Spinal cord (tissue), 10 donors: ENCODE measurements at places on chromosomes 5 and 9. TPM values are rescaled to one million over a fixed set of nuclear protein-coding genes. Genes with fewer than 3 reads are reported as not detected.

SPEF2 gene
- total RNA-seq: 25.0 TPM

CATSPER3 gene
- 0.33 TPM for total RNA-seq

DNA sequence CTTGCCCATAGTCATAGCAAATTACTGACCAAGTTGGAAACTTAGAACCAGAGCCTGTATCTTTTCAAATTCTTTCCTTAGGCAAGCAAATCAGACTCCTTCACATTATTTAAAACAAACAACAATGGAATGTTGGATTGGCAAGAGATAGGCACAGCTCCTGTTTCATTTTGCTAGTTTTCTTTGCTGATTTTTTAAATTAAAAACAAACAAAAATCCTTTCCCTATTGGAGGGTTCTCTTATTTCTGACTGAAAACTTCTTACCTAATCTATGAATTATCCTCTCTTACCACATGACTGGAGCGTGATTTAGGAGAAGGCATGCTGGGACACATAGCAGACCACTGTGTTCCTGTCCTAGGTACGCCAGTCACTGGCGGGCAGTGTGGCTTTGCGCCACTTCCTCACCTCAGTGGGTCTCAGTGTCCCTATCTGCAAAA, 63.0 kb downstream of the TTC39B start:
- H3K27ac ChIP-seq: no peak overlapping the region
- H3K4me1 ChIP-seq: no peaks in the 10 kb centered on the region
- H3K27me3 ChIP-seq: no peaks in the 10 kb centered on the region
- no peaks in the 10 kb centered on the region for H3K36me3 ChIP-seq
- no peak overlapping the region for H3K4me3 ChIP-seq

- peak overlapping the region; percentile 72 for H3K4me3 ChIP-seq
- H3K27ac ChIP-seq: peak overlapping the region; percentile 63
- peaks cover 5% of the 10 kb centered on the region for H3K27me3 ChIP-seq
- peak; percentile 38 for DNase-seq
These were observed 1.1 kb downstream of the EPB41L4B start for GRCh38 chr9:109319626-109320241.

DNA sequence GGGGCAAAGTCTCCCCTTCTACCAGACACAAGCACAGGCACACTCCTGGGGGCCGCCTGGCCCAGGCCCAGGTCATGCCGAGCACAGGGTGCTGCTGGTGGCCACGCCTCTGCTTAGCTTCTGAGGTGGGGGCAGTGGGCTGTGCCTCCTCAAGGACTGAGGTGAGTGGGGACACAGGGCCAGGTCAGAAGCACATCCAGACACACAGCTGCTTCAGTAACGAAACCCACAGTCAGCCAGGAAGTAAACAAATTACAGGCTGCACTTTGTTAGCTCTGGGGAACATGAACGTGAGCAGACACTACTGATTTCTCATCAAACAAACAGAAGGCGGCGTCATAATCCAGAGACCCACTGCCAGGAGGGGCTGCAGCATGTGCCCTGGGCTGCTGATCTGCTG, 192.4 kb downstream of the HSPA4 start:
- no peaks in the 10 kb centered on the region for H3K36me3 ChIP-seq
- DNase-seq: no peak
- H3K27me3 ChIP-seq: no peaks in the 10 kb centered on the region
- H3K4me1 ChIP-seq: peaks cover 13% of the 10 kb centered on the region
- no peak overlapping the region for H3K4me3 ChIP-seq

DNA sequence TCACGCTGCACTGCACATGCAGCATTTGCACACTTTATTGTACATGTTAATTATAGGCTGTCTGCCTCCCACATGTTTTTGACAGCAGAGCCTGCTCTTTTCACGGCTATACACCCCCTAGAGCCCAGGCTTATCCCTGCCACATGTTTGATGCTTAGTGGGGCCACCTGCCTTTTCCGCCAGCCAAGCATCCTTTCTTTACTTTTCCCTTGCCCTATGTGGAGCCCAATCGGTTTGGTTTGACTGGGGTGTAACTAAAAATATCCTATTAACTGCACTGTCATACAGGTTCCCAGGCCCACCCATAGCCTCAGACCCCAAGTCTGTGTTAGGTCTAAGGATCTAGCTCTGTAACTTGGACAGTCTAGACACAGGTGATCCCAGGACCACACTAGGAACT, 18.9 kb upstream of the S1PR3 start:
- peaks cover 4% of the 10 kb centered on the region for H3K4me1 ChIP-seq
- no peaks in the 10 kb centered on the region for H3K27me3 ChIP-seq
- no peak for DNase-seq
- H3K4me3 ChIP-seq: no peak overlapping the region
- no peaks in the 10 kb centered on the region for H3K36me3 ChIP-seq

- no peak for DNase-seq
- H3K4me1 ChIP-seq: no peaks in the 10 kb centered on the region
- H3K27me3 ChIP-seq: no peaks in the 10 kb centered on the region
- no peak overlapping the region for H3K4me3 ChIP-seq
- no peak overlapping the region for H3K27ac ChIP-seq
These were observed 40.9 kb upstream of the DHFR start for GRCh38 chr5:80695666-80696065.

DNA sequence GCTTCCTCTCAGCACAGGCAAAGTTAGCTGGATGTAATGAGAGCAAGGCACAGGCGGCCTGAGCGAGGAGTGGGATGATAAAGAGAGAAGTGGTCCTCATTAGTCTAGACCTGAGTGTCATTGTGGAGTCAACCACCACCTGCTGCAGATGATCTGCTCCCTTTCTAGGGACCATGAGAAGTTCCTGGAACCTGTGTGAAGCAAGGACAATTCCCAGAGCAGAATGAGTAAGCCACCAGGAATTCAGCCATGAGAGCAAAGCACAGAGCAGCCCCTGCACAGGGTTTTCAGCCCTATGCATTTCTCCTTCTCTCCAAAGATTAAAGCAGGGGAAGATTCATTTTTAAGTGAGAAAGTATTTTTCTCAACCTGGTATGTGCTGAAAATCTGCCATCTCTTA, 146.8 kb upstream of the SPEF2 start:
- no peak overlapping the region for H3K27ac ChIP-seq
- H3K4me1 ChIP-seq: no peaks in the 10 kb centered on the region
- H3K36me3 ChIP-seq: no peaks in the 10 kb centered on the region
- H3K4me3 ChIP-seq: no peak overlapping the region
- H3K27me3 ChIP-seq: no peaks in the 10 kb centered on the region
- no peak for DNase-seq

DDX4 gene
- 0.10 TPM for total RNA-seq

SVEP1 gene
- total RNA-seq: 7.5 TPM

DNA sequence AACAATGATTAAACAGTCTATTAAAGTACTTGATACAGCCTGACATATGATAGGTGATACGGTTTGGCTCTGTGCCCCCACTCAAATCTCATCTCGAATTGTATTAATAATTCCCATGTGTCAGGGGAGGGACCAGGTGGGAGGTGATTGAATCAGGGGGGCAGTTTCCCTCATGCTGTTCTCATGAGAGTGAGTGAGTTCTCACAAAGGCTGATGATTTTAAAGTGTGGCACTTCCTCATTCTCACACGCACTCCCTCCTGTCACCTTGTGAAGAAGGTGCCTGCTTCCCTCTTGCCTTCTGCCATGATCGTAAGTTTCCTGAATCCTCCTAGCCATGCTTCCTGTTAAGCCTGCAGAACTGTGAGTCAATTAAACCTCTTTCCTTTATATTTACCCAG, 40.1 kb upstream of the TARS1 start:
- H3K27ac ChIP-seq: no peak overlapping the region
- H3K36me3 ChIP-seq: no peaks in the 10 kb centered on the region
- no peaks in the 10 kb centered on the region for H3K4me1 ChIP-seq
- H3K27me3 ChIP-seq: no peaks in the 10 kb centered on the region
- H3K4me3 ChIP-seq: no peak overlapping the region

ALG2 gene
- total RNA-seq: 39.4 TPM

DNA sequence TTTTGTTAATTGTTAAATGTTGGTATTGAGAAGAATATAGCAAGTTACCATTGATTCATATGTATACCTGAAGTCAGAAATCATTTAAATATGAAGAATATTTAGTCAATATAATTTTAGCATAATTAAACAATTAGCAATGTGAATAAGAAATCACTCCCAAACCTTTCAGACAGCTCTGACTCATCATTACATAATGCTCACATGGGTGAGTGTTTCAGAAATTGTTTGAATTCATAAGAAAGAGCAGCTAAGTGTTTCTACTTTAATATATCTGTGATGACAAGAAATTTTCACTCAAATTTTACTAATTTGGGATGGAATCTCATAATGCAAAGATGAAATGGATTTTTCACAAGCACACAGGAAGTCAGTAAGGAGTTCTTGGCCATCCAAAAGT, 42.0 kb upstream of the CDC42SE2 start:
- H3K4me3 ChIP-seq: no peak overlapping the region
- H3K4me1 ChIP-seq: no peaks in the 10 kb centered on the region
- DNase-seq: no peak
- H3K27ac ChIP-seq: no peak overlapping the region
- no peaks in the 10 kb centered on the region for H3K27me3 ChIP-seq

DNA sequence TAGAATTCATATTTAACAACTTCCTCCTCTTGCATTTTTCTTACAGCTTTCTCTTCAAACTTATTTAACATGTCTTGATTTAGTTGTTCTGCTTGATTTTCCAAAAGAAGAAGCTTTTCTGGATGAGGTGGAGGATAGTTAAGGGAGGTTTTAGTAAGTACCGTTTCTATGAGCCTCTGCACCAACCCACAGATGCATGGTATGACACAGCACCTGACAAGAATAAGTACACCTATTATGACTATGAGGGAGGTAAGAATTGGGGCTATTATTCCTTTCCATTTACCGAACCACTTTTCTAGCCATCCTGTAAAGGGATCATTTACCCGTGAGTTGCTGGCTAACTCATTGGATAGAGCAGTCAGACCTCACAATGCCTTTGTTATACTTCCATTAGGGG, 2.5 kb upstream of the HMGCS1 start:
- DNase-seq: no peak
- H3K36me3 ChIP-seq: no peaks in the 10 kb centered on the region
- H3K4me1 ChIP-seq: no peaks in the 10 kb centered on the region
- no peaks in the 10 kb centered on the region for H3K27me3 ChIP-seq
- no peak overlapping the region for H3K27ac ChIP-seq

GRK6 gene
- 16.7 TPM for total RNA-seq

DNA sequence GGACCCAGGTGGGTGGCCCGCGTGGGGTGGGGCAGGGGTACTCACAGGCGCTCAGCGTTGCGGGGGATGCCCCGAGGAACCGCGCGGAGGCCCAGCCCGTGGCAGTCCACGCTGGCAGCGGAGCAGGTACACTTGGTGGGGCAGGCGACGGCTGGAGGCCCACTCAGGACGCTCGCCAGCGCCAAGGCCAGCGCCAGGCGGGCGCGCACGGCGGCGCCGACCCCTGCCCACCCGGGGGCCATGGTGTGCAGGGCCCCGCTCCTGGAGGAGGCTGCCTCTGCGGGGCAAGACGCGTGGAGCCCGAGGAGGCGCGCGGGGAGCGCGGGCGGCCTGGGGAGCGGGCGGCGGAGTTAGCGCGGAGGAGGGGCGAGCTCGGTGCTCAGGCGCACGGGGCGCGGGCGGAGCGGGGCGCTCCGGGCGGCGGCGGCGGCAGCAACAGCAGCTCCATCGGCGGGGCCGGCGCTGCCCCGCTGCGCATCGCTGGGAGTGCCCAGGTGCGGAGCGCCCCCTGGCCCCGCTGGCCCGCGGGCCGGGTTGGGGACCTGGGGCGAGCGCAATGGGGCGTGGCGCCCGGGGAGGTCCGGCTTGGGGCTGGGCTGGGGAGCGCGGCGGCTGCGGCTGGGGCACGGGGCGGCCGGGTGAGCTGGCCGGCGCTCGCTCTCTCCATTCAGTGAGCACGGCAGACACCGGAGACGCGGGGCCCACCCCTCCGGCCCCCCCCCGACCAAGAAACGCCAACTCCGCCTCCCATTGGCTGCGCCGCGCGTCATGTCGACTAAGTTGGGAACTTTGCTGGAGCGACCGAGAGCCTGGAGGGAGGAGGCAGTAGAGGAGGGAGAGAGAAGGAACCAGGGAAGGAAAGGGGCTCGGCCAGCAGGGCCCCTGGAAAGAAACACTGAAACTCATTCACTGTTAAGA, at the start of gene SLIT3:
SLIT3 (minus strand) TSS at position 672 of the 918 bp plus-strand sequence; CDS start at position 242, 430 bp downstream.
- H3K4me1 ChIP-seq: peaks cover 27% of the 10 kb centered on the region
- peaks cover 55% of the 10 kb centered on the region for H3K27me3 ChIP-seq
- no peak within 1 kb of the TSS for H3K27ac ChIP-seq
- H3K36me3 ChIP-seq: no peaks in the 10 kb centered on the region

CCDC112 gene
- 16.4 TPM for total RNA-seq

GRCh38 chr9:128388150-128388549, 17.0 kb downstream of the URM1 start:
- peaks cover 91% of the 10 kb centered on the region for H3K4me1 ChIP-seq
- peaks cover 56% of the 10 kb centered on the region for H3K36me3 ChIP-seq
- no peak for DNase-seq
- no peak overlapping the region for H3K4me3 ChIP-seq
- H3K27me3 ChIP-seq: peaks cover 9% of the 10 kb centered on the region

DNA sequence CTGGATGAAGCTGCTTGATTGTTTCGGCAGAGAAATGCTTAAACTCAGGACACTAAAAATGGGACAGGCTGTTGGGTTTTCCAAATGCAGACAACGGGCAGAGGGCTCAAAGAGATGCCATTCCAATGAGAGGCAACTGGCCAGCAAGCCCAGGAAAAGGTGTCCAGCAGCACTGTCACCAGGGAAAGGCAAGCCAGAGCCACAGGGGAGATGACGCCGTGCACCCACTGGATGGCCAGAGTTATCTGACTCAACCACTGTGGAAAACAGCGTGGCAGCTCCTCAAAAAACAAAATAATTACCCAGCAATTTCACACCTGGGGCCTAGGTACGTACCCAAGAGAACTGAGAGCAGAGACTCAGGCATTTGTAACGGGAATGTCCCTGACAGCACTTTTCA, 48.4 kb upstream of the SIMC1 start:
- H3K4me3 ChIP-seq: no peak overlapping the region
- peaks cover 6% of the 10 kb centered on the region for H3K27me3 ChIP-seq
- no peaks in the 10 kb centered on the region for H3K36me3 ChIP-seq
- H3K27ac ChIP-seq: no peak overlapping the region

C9orf50 gene
- total RNA-seq: not detected

DNA sequence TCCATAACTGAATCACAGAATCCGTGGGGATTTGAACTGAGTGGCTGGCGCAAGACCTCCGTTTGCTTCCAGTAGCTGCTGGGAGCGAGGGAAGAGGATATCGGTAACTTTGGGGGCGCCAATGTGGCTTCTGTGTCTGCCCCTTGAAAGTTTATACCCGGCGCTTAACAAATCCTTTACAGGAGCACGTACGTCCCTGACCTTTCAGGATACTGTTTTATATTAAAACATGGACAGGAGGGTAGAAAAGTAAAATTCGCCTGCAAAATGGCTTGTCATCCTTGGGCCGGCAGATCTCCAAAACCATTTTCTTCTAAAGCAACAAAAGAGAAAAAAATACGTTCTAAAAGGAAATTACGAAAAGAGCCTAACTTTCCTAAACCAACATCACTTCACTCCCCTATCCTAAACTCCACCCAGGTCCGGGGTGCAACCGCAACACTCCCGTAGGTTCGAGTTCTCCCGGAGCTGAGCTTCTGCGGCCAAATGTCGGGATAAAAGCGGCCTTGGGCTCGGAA, 656 bp upstream of the DMRT3 start:
- H3K27me3 ChIP-seq: peaks cover 96% of the 10 kb centered on the region
- no peak for DNase-seq
- no peak overlapping the region for H3K4me3 ChIP-seq
- H3K27ac ChIP-seq: no peak overlapping the region
